ENCODE measurements at places on chromosomes 1 and 21. TPM values are rescaled to one million over a fixed set of nuclear protein-coding genes. Genes with fewer than 3 reads are reported as not detected.

GRCh38 chr1:154496383-154496782 lies 5.6 kb upstream of the TDRD10 start:
- DNase-seq = no peak

- no peak for DNase-seq
Measured at GRCh38 chr1:111963985-111964738, 25.3 kb downstream of the KCND3 start.

DNA sequence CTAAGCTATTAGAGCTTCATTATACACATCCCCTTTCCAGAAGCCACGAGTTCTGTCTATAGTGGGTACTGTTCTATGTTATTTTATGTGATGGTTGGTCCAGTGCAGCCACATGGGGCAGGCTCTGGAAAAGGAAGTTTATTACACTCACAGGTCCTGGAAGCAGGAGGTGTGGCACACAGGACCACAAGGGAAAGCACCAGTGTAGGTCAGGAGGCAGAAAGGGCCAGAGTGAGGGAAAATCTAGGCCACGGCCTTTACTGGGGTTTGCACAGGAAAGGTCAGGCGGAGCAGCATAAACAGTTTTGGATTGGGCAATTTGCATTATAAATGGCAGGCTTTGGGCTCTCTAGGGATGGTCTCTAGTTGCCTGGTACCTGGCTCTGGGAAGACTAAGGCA lies 21.8 kb upstream of the CNIH3 start:
- no peak for DNase-seq

DNA sequence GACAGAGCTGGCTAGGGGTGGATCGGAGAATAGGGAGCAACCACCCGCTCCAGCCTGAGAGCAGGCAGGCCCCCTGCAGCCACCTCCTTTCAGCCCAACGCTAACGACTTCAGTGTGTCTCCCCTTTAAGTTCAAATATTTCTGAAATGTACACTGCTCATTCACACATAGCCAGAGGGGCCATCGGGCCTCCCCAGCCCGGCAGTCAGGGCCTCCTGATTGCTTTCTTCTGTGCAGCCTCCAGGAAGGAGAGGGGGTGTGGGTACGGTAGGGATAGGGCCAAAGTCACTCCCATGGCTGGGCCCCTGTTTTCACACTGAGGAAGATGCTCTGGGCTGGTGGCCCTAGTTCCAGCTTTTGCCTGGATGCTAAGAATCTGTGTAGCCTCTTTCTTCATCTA lies 64.8 kb downstream of the EPHB2 start:
- no peak for DNase-seq

- DNase-seq = peak; percentile 63
Measured at GRCh38 chr1:209190591-209191261, 392.8 kb upstream of the CAMK1G start.

DNA sequence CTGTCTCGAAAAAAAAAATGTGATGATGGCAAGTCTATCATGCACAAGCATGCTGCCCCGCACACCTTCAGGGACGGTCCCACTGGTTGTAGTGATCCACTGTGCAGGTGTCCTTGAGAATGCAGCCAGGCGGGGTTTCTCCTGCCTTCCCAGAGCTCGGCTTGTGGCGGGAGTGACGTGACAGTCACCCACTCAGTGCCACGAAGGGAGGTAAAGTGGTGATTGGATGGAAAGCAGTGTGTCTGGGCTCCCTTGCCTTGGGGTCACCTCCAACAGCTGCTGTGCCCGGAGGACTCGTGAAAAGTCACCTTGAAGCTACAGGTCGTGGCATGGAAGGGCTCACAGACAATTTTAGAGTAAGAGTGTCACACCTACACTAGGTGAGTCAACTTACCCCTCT lies 33.5 kb upstream of the TRIM17 start:
- no peak for DNase-seq

GRCh38 chr1:226268421-226269124 lies 40.4 kb downstream of the LIN9 start:
- DNase-seq = no peak

DNA sequence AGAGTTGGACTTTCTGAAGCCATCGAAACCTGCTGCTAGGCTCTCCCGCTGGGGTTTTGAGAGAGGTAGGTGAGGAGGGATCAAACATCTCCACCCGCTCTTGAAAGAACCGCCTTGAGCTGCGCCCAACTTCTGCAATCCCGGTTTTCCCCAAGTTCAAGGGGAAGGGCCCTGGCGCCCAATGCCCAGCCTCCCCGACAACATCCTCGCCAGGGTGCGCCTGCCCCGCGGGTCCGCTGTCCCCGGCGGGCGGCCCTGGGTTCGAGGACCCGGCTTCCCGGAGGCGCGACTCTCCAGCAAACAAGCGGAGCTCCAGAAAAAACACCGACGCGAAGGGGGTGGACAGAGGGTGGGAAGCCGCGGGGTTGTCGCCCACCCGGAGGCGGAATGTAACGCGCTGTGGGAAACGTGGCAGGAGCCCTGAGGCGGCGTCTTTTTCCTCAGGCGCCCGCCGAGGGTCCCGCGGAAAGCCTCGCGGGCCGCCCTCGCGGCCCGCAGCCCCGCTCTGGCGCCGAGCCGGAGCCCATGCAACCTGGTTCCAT lies 607 bp downstream of the BTG3 start:
- DNase-seq = peak; percentile 62

GRCh38 chr1:56132520-56132919 lies 446.8 kb downstream of the PLPP3 start:
- DNase-seq = no peak

DNA sequence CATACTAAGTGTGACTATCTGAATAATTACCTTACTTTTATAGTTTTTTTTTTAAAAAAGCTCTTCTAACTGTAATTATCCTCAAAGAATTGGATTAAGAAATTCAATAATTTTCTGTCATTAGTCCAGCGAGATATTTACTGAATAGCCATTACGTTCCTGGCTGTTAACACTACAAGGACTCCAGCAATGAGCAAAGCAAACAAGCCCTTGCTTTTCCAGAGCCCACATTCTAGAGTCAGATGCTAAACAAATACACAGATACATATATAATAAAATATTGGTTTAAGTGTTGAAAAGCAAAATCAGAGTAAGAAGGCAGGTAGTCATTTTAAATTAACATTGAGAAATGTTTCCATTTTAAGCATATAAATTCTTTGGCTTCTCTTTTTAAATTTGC lies 118.4 kb downstream of the ATF6 start:
- DNase-seq = no peak

- peak; percentile 91 for DNase-seq
Measured at GRCh38 chr1:100950337-100950736, 54.4 kb downstream of the SLC30A7 start.

GRCh38 chr1:180636138-180636537 lies 4.3 kb downstream of the XPR1 start:
- DNase-seq = no peak

GRCh38 chr1:161494091-161494735 lies 11.0 kb upstream of the FCGR2A start:
- no peak for DNase-seq

DNA sequence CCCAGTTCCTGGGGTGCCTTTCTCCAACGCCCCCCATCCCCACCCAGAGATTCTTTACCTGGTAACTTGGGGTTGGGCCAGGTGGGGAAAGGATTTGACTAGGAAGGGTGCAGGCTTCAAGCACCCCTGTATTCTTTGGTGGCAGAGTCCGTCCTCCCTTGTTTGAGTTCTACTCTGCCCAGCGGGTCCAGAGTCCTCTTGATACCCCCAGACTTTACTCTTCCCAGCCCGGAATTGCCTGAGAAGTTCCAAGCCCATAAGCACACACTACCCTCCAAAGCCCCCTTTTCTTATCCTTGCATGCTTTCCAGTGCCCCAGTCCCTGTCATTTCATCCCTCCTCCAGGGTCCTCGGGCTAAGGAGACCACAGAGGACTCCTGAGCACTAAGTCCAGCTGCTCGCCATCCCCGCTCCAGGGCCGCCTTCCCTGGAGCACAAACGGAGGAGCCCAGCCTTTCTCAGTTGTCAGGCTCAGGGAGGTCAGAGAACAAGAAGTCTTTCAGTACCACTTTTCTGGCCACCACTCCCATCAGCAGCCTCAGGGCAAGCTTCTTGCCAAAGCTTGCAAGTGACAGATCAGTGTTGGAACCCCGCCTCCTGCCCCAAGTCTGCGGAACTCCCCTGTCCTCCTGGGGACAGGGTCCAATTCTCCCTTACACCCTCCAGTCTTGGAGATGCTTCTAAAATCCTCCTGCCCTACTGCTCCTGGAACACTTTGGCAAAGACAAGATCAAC lies 12.2 kb downstream of the SLC45A3 start:
- no peak for DNase-seq

GRCh38 chr1:30404341-30404740 lies 319.0 kb downstream of the MATN1 start:
- no peak for DNase-seq

GRCh38 chr1:27284425-27285273 lies 37.3 kb upstream of the TMEM222 start:
- peak; percentile 84 for DNase-seq

The C1orf141 gene
- 0.82 TPM for polyA plus RNA-seq

The PPP1R15B gene
- polyA plus RNA-seq = 14.6 TPM

The KCNA3 gene
- polyA plus RNA-seq = 0.75 TPM

The AVPR1B gene
- polyA plus RNA-seq = not detected

The SUSD4 gene
- 2.8 TPM for polyA plus RNA-seq

The BRDT gene
- polyA plus RNA-seq = not detected

The KIAA1614 gene
- 2.8 TPM for polyA plus RNA-seq

The ACTL8 gene
- not detected for polyA plus RNA-seq

The GPR52 gene
- polyA plus RNA-seq = 0.05 TPM

The COL11A1 gene
- polyA plus RNA-seq = 0.55 TPM
